Spinal cord (tissue), 10 donors: ENCODE measurements at places on chromosomes 11 and 22.
A peak's percentile ranks its signal among the peaks of the same experiment; 100 is the strongest.

DNA sequence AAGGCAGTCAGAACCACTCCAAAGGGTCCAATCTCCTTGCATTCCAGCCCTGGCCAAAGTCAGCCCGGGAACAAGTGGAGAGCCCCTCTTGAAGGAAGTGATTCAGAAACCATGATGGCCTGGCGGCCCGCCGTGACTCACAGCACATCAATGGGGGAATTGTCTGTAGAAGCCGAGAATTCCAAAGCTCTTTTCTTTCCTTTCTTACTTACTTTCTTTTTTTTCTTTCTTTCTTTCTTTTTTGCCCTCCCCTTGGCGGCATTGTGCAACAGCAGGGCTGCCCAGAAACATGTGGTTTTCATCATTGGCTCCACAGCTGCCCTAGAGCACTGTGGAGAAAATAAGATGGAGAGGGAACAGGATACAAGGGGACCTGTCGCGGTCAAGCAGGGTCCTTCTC is 140.2 kb upstream of the TIMP3 start:
- no peaks in the 10 kb centered on the region for H3K36me3 ChIP-seq
- DNase-seq, result no peak
- peaks cover 10% of the 10 kb centered on the region for H3K4me1 ChIP-seq
- no peak overlapping the region for H3K4me3 ChIP-seq
- no peaks in the 10 kb centered on the region for H3K27me3 ChIP-seq
- H3K27ac ChIP-seq, result peak overlapping the region; percentile 75

GRCh38 chr11:78532991-78533390 is 41.7 kb downstream of the NARS2 start:
- H3K4me3 ChIP-seq, result no peak overlapping the region
- no peaks in the 10 kb centered on the region for H3K36me3 ChIP-seq
- H3K27me3 ChIP-seq, result no peaks in the 10 kb centered on the region
- DNase-seq, result no peak
- no peaks in the 10 kb centered on the region for H3K4me1 ChIP-seq
- no peak overlapping the region for H3K27ac ChIP-seq

DNA sequence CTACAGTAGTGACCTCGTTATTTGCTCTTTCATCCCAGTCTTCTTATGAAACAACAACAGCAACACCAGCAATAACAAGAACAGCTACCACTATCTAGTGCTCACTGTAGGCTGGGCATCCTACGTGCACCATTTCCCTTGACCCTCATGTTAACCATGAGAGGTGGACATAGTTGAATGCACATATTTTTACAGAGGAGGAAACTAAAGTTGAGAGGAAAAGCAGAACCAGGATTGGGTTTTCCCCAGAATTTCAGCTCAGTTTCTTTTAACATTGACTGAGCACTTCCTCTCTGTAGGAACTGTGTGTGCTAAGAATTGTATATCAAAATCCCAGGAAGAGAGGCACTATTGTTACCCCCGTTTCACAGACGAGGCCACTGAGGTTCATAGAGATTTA is 39.4 kb upstream of the TSPAN18 start:
- no peaks in the 10 kb centered on the region for H3K27me3 ChIP-seq
- no peak overlapping the region for H3K4me3 ChIP-seq
- H3K27ac ChIP-seq, result no peak overlapping the region
- peaks cover 8% of the 10 kb centered on the region for H3K4me1 ChIP-seq

GRCh38 chr11:58525037-58525614 is 17.2 kb upstream of the OR5B21 start:
- peaks cover 5% of the 10 kb centered on the region for H3K36me3 ChIP-seq
- peak; percentile 10 for DNase-seq
- no peak overlapping the region for H3K4me3 ChIP-seq
- no peak overlapping the region for H3K27ac ChIP-seq

GRCh38 chr11:64379817-64380709 is 21.1 kb downstream of the RPS6KA4 start:
- no peak overlapping the region for H3K4me3 ChIP-seq
- DNase-seq, result no peak
- H3K27ac ChIP-seq, result no peak overlapping the region

DNA sequence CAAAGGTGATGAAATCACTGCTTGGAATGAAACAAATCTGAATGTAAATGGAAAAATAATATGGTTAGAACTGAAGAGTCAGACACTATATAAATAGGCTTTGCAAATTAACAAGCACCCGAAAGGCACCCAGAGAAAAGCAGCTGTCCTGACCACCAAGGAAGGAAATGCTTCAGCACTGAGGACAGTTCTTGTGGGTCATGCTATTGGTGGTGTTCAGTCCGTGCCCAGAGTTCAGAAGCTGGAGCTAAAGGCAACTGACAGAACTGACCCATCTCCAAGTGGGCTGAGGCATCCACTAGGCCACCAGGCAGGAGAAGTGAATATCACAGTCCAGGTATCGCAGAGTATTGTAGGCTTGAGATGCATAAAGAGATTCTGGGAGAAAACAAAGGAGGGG is 208.9 kb downstream of the OPCML start:
- H3K27ac ChIP-seq, result no peak overlapping the region
- peaks cover 4% of the 10 kb centered on the region for H3K4me1 ChIP-seq
- no peaks in the 10 kb centered on the region for H3K27me3 ChIP-seq
- DNase-seq, result no peak
- H3K4me3 ChIP-seq, result no peak overlapping the region

DNA sequence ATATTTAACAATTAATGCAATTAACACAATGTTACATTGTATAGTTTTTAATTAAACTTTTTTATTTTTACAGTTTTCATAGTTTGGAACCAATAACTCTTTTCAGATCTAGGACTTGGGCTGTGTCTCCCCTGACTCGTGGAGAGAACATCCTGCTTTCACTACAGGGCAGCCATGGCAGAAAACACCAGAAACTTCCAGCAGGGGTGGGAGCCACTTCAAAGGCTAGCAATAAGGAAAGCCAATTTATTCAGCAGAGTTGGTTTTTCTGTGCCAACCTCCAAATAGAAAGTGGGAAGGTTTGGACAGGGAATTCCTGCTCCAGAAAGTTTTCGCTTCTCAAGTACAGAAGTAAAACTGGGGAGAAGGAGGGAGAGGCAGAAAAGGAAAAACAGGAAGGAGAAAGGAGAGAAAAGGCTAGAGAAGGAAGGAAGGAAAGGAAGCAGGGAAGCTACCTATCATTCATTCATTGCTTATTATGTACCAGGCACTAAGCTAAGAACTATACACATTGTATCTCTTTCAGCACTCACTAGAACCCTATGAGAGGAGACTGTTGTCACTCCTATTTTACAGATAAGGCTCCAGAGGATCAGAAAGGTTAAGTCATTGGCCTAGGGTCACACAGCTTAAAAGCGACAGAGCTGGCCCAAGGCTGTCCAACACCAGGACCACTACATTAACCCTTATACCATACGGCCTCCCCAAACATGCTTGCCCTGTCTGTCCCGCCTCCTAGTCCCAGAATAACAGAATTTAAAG is 54.8 kb upstream of the CREB3L1 start:
- H3K4me1 ChIP-seq, result no peaks in the 10 kb centered on the region
- no peak overlapping the region for H3K4me3 ChIP-seq
- no peaks in the 10 kb centered on the region for H3K36me3 ChIP-seq
- no peak overlapping the region for H3K27ac ChIP-seq
- H3K27me3 ChIP-seq, result no peaks in the 10 kb centered on the region
- no peak for DNase-seq

- H3K4me3 ChIP-seq, result no peak overlapping the region
- no peaks in the 10 kb centered on the region for H3K4me1 ChIP-seq
- peaks cover 34% of the 10 kb centered on the region for H3K36me3 ChIP-seq
Measured at GRCh38 chr11:47773882-47774281, 6.7 kb upstream of the FNBP4 start.
